ENCODE measurements at places on chromosomes 1 and 21.

DNA sequence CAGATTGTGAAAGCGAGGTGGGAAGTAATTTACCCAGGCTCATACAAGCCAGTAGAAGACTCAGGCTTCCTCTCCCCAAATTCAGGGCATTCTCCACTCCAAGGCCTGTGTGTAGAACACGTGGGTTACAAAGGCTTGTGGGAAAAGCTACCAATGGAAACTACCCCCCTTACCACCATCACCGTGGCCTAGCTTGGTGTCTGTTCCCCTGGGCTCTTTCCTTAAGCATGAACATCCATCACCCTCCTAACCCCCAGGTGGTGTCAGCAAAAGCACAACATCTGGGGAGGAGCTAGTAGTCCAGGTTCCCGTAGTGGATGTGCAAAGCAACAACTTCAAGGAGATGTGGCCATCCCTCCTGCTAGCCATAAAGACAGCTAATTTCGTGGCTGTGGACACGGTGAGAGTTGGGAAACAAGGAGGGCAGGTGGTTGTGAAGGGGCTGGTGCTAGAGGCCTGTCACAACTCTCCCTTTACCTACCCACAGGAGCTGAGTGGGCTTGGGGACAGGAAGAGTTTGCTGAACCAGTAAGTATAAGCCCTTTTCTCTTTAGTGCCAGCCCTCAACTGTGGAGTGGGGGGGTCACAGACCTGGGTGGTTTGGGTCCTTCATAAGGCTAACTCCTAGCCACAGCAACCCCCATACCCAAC lies 701 bp upstream of the MUTYH start:
- no peak for ATAC-seq

GRCh38 chr1:109687641-109688499 lies at the start of gene GSTM1:
Gene GSTM1 (plus strand): TSS chr1:109687817. CDS start chr1:109687874, 57 bp downstream.
- no peak for ATAC-seq

GRCh38 chr21:24590261-24590660 lies 1017.0 kb downstream of the MRPL39 start:
- no peak for ATAC-seq

- ATAC-seq, result no peak
Measured at GRCh38 chr1:204113896-204114295, 37.9 kb downstream of the ETNK2 start.

GRCh38 chr1:56437959-56438358 lies 141.4 kb downstream of the PLPP3 start:
- 0 out of 3 replicates have a peak, but pooled peaks have one; percentile 17 for ATAC-seq

DNA sequence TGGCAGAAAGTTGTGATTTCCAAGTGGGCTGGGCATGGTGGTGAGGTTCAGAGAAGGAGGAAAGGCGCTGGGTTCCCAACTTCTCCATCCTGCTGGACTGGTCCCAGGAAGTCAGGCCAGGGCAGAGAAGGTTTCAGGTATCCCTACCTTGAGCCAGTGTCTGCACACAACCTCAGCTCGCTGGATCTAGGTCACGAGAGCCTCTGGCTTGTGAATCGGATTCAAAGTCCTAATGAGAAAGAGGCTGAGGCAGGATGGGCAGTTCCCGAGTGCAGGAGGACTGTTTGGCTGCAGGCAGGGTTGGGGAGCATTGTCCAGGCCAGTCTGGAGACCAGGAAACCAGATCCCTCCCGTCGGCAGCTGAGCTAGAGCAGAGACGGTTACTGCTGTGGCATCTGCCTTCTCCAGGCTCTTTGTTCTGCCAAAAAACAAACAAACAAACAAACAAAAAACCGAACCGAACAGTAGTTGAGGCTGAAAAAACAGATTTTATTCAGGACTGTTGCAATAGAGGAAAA lies 19.5 kb upstream of the IGSF21 start:
- ATAC-seq, result no peak

DNA sequence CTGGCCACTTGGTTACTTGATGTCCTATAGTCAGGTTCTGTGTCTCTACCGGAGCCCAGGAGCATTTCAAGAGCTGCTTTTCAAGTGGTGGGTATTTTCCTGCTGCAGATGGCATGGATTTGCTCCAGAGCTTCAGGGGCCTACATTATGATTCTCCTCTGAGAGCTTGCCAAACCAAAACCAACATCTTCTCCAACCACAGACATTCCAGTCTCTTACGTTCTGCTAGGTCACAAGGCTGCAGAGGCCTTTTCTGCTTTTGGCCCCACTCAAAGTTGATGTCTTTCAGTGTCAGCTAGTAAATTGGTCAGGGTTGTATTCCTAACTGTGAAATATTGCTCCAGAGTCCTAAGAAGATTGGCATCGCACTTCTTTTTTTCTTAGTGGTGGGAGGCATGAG lies 14.7 kb upstream of the AQP10 start:
- ATAC-seq, result no peak

GRCh38 chr1:180937012-180937372 lies 24.3 kb downstream of the KIAA1614 start:
- ATAC-seq, result no peak

- ATAC-seq, result no peak
Measured at GRCh38 chr1:18945401-18945849, 11.1 kb downstream of the IFFO2 start.

GRCh38 chr1:33132549-33132948 lies 49.3 kb downstream of the TRIM62 start:
- no peak for ATAC-seq

GRCh38 chr1:84286071-84286470 lies 15.4 kb upstream of the SAMD13 start:
- ATAC-seq, result no peak

DNA sequence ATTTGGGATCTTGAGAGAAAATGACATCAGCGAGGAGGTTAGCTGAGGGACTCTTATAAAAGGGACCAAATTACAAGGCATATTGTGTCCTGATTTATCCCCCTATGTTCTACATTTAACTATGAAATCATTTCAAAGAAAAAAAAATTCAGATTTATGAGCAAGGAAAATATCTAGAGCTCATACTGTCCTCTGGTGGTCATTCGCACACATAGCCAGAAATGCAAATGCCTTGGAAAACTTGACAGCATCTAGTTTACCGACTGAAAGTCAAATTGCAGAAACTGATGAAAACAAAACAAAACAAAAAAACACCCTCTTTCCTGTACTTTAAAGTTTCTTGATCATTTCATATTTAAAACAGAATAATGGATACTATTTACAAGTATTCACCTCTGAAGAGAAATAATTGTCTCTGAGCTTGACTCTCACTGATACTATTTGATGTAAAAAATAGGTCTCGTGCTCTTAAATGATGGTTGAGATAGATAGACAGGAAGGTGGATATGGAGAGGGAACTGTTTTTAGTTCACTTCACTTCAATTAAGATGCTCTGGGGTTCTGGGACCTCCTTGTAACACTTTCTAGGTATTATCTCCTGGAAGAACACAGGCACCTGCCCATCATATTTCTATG lies 253.8 kb downstream of the PCP4 start:
- no peak for ATAC-seq

DNA sequence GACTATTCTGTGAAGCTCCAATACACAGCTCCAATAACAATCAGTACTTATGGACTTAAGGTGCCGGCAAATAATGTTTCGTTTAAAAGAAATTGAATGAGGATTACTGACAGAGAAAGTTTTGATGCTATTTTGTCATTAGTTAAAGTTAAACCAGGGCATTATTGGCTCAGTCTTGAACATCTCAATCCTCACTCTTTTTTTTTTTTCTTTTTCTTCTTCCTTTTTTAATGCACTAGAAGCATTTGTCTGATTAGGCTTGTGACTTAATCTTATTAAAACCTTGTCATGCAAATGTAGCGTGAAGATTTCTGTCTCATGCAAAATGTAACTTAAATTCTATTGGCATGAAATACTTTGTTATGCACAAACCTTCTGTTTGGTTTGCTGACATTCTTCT lies 346.8 kb upstream of the ADGRL2 start:
- ATAC-seq, result no peak

GRCh38 chr1:119790451-119791198 lies 20.6 kb downstream of the REG4 start:
- ATAC-seq, result no peak

DNA sequence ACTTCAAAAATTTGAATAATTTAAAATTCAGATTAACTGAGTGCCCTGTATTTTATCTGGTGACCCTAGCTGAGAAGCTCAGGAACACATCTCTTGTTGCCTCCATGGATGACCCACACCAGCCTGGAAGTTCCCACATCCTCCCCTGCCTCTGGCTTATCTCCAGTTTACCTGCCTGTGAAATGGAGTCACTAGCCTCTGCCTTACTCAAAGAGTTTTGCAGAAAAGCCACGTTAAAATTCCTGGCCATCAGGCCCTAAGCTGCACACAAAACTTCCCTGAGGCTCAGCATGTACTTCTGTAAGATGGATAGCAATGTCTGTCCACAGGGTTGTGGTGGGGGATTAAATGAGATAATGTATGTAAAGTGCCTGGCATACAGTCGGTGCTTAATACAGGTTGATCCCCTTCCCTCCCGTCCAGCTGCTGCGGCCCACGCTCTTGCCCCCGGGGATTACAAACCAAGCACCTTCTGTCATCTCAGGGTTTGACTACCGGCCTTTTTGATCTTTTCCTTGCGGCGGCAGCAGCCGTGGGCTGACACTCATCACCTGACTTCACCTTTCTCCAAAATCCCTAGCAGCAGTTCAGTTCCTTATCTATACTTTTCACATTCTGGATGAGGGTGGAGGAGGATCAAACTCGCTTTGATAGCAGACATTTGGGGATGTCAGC lies 136.5 kb downstream of the CSMD2 start:
- ATAC-seq, result no peak

DNA sequence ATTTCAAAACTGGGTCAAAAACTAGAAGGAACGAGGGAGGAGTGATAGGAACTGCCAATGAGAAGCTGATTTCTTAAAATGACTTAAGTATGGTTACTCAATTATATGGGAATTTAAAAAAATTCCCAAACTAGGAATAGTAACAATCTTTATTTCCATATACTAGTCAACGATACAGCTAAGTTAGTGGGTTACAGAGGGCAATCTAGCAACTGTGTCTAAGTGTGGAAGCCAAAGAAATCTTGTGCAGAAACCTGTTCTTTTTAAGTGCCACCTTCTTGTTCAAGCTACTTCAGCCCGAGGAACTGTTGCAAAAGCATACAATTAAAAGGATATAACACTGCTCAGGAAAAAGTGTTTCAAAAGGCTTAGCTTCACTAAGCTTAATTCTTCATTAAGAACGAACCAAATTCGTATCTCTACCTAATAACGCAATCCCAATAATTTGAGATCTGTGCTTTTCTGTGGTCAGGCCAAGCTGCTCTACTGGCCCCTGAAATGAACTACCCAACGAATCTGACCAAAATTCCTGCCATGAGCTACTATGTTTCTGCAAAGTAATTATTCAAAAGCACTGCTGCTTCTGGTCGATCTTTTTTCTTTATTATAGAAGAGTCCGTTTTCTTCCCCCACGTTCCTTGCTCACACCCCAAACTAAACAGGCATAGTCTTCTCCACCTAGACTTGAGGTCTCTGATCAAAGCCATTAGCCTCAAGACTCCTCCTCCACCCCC lies 1.8 kb downstream of the USP24 start:
- no peak for ATAC-seq

DNA sequence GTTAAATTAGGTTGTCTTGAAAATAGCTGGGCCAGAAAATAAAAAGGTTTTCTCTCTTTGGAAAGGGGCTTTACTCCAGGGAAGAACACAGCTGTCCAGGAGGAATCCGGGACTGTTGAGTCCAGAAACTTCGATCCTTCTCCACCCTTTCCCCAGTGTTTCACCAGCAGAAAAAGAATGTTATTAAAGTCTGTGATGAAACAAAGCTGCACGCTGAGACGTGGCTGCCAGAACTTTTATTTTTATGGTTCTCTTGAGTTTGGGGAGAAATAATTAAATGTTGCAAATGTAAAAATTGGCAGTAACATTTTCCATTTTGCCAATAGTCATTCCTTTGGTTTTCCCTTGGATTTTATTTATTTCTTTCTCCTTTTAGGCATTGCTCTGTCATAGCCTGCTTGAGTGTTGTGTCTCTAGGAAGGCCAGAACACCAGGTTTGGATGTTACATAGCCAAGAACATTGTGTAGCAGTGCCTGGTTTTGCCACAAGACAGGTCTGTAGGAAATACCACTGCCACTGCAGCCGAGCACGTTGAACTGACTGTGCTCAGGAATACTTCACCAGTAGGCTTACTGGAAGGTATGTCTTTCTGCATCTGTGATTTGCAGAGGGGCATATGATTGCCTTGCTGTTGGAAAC lies 87.4 kb downstream of the ROR1 start:
- ATAC-seq, result no peak

- peak; percentile 28 for ATAC-seq
Measured at GRCh38 chr1:243236604-243237252, 18.4 kb downstream of the CEP170 start.

GRCh38 chr1:229408458-229409037 lies 25.3 kb downstream of the ACTA1 start:
- ATAC-seq, result peak; percentile 42

- no peak for ATAC-seq
Measured at GRCh38 chr1:194042736-194043135, 856.3 kb upstream of the B3GALT2 start.

DNA sequence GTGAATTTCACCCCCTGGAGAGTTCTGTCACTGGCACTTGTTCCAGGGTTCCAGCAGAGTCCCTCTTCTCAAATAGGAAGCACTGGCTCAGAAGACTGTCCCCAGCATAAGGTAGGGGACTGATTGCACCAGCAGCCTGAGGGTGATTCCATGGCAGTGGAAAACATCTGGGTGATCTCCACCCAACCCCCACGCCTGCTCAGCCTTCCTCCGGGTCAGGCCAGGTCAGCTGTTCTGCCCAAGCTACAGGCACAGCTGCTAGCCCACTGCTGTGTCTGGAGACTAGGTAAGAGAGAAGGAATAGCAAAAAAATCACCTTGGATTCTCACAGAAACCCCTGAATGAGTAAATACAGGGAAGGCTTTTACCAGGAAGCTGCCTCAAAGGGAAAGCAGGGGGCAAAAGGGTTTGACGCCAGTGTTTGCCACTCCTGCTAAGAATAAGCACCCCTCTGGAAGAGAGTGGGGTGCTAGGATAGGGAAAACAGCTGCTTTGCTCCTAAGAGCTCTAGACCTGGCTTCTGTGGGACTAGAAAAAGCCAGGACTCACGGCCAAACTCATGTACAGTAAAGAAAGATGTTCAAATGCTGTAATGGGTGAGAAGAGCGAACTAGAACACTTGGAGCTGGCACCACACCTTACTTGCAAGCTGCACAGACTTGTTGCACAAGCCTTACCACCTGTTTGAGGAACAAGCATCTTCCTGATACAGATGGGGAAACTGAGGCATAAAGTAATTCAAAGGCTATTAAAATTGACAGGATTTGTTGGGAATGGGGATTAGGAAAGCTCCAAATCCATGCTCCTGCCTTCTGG lies 1.0 kb upstream of the DENND2D start:
- no peak for ATAC-seq

DNA sequence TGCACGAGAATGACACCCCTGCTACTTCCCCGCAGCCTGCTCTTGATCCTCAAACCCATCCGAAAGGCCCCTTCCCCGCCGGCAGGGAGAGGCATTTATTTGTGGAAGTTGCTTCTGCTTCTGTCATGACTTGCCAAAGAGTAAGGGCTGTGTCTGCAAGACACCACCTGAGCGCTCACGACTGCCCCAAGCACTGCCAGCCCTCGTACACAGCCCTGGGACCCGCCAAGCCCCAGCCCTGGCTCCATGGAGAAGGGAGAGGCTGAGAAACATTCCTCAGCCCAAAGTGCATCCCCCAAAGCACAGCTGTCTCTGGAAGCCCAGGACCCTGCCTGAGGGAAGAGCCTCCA lies 6.3 kb upstream of the TPRG1L start:
- peak; percentile 5 for ATAC-seq

- peak; percentile 45 for ATAC-seq
Measured at GRCh38 chr1:59443310-59443709, 146.4 kb downstream of the FGGY start.

GRCh38 chr1:225882694-225883615 lies 775 bp upstream of the TMEM63A start:
- ATAC-seq, result peak; percentile 73

GRCh38 chr1:78334952-78335351 lies 155.8 kb upstream of the PTGFR start:
- ATAC-seq, result no peak

- ATAC-seq, result no peak
Measured at GRCh38 chr1:36963006-36963405, 71.3 kb downstream of the GRIK3 start.
